ENCODE measurements at places on chromosomes 1 and 21.

- DNase-seq: peak; percentile 43
These were observed 6.7 kb downstream of the NCMAP start for GRCh38 chr1:24562625-24563024.

DNA sequence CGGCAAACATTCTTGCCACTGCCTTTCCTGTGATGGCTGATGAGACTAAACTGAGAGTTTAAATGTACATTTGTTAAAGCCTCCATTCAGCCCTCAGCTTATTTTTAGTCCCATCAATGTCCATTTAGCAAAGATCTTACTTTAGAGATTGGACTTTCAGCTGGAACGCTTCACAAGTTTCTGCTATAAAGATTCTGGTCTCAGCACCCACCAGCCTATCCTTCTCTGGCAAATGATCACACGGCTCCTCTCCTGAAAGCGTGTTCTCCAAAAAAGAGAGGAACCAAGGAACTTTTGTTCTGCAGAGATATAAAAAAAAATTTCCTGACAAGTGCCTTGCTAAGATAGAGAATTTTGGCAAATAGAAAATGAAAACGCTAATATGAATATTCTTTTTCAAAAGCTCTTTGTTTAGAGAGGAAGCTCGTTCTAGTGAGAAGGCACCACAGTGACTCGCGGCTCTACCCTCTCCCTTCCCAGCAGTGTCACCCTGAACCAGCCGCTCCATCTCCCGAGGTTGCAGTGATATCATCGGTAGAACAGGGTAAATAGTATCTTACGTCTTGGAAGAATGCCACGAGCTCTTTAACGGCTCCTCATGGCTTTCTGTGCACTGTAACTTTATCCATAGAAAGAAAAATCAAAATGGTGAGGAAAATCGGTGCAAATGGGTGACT is 200.2 kb downstream of the APP start:
- DNase-seq: no peak

DNA sequence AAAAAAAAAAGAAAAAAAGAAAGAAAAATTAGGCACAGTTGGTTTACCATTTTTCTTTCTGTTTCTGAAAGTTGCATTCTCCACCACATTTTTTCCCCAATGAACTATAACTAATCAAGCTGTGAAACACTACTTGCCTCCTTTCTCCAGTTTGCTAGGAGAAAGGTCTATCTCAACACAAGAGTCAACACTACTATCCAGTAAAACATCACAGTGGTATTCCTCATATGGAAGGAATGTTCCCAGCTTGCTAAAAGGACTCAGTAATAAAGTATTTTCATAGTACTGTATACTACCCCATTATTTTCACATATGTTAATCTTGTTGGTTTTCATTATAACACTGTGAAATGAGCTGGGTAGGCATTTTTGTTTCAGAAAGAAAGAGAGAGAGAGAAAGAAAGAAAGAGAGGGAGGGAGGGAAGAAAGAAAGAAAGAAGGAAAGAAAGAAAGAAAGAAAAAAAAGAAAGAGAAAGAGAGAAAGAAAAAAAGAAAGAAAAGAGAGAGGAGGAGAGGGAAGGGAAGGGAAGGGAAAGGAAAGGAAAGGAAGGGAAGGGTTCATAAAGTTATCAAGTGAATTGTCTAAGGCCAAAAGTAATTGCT is 7.9 kb downstream of the PTGER3 start:
- peak; percentile 7 for DNase-seq

GRCh38 chr1:15347182-15347581 is 62.5 kb upstream of the EFHD2 start:
- no peak for DNase-seq

DNA sequence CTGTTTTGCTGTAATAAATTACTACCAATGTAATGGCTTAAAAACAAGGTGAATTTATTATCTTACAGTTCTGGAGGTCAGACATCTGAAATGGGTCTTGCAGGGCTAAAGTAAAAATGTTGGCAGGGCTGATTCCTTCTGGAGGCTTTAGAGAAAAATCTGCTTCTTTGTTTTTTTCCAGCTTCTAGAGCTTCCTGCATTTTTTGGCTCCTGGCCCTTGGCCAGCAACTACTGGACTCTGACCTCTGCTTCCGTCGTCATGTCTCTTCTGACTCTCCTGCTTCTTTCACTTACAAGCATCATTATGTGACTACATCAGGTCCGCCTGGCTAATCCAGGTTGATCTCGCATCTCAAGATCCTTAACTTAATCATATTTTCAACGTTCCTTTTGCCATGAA is 350.9 kb downstream of the S1PR1 start:
- peak; percentile 14 for DNase-seq

DNA sequence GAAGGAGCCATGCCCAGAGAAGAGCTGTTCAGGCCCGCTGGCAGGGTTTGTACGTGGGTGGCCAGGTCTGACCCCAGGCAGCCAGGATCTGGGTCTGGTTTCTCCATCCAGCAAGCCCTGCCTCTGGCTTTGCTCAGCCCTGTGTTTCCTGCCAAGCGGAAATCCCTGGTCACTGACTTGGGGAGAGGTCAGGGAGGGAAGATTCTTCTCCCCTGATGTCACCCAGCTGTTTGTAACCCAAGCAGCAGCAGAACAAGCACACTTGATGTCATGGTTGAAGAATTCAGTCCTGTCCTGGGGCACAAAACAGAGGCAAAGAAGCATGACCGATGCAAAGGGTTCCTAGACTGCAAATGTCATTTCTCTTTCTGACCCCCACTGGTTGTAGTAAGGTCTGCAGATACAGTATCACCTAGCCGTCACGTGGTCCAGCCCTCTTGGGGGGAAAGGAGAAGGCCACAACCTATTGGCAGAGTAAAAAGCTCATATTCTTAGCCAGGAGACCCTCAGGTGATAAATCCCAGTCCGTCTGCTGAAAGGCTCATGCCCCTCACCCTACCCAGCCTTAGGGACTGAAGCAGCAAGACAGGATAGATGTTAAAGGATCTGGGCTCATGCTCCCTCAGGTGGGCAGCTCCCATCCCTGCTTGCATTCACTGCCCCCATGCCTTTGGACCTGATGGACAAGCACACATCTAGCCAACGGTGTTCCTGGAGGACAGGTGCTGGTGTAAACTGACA is 120.9 kb downstream of the SYT2 start:
- peak; percentile 97 for DNase-seq

DNA sequence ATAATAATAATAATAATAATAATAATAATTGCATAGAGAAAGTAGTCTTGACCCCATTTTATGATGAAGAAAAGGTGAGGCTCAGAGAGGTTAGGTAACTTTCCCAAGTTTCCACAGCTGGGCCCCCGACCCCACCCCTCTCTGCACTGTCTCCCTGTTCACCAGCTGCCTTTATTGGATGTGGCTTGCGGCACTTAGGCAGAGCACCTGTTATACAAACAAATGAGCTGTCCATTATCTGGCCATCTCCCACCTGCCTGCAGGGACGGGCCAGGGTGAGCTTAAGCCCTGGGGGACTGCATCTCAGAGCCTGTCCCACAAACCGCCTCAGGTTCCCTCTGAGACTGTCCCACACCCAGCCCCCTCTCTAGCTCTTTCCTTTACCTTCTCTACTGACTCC is 10.1 kb upstream of the EFNA1 start:
- no peak for DNase-seq

GRCh38 chr1:33296082-33296458 is 24.8 kb downstream of the A3GALT2 start:
- no peak for DNase-seq

DNA sequence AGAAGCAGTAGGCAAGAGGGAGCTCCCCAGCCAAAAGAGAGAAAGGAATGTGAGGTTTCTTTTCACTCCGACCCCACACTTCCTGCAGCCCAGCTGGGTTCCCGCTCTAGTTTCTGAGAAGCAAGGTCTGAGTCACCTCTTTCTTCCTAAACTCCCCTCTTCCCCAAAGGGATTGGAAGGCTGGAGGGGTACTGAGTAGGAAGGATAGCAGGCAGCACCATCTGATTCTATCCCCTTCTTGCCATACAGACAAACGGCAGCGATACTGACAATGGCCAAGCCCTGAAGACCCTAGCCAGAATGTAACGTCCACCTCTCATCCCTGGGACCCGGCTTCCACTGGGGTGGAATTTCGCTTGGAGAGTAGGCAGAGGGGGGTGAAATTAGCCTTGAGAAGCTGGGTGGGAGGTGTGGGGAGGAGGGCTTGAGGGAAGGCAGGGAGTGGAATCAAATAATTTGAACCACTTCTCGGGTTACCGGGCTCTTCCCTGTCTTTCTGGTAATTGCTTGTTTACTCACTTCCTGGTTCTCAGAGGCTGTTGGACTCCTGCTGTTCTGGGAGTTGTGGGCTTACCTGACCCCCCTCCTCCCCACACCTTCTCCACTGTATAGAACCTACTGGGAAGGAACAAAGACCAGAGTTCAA is 13.2 kb downstream of the IER5 start:
- DNase-seq: peak; percentile 91

DNA sequence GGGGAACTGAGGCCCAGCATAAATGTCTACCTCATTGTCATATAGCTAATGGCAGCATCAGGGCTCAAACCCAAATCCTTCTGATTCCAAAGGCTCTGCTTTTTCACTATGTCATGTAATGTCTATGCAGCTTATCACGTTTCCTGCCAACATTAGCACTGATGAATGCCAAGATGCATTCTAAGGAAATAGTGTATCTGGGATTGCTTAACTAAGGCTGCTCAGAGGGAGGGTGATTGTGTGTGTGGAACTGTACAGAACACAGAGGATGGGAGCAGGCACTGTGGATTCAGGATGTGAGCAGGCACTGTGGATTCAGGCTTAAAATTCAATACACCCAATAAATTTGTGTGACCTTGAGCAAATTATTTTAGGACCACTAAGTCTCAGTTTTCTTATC is 456.4 kb upstream of the DEPDC1 start:
- peak; percentile 88 for DNase-seq

GRCh38 chr1:157176016-157176415 is 37.8 kb upstream of the ETV3 start:
- no peak for DNase-seq

DNA sequence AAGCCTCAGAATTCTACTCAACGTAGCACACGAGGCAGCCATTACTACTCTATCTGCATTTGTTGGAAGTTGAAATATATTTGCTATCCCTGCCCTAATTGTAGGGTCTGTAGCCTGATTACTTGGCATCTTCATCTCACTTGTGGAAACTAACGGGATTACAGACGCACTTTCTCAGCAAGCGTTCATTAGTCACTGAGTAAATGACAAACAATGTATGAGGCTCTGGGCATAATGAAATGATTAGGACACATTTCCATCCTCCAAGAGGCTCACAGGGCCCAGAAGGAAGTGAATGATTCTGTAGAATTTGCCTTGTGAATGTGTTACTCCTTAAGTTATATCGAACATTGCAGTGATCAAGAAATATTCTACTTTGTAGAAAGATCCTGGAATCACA is 78.1 kb downstream of the KIF26B start:
- DNase-seq: no peak
